Activated CD4-positive, alpha-beta T cell treated with anti-CD3 and anti-CD28 coated beads, Interleukin-2, amount 50 U/mL, for 24 hours (primary cell): ENCODE measurements at places on chromosomes 6 and 20.

- no peak for DNase-seq
Measured at GRCh38 chr6:8014947-8015346, 49.2 kb downstream of the BLOC1S5 start.

DNA sequence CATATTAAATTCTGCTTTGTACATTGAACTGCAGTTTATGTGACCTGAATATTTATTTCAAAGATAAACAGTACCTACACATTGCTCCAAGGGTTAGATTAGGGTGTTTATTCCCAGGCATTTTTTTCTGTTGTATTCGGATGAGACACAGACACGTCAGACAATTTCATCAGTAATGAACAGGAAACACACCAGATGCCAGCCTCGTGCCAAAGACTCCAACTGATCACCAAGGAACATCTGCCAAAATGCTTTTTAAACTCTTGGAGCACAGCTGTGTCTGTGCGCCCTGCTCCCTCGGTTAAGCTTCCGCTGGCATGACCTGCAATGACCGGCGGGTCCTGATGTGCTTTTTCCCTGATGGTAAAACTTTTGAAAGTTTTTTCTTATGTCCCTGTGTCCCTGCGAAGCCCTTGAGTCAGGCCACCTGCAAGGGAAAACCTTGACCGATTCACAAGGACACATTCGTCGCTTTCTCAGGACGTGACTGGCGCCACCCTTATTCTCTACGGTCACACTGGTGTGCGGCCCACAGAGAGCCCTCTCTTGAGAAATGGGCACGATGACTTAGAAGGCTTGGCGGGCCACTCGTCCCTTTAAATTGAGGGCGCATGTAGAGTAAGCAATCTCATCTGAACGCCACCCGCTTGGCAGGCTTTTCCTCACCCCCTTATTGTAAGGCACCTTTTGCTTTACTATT is 173.9 kb downstream of the QKI start:
- no peak for DNase-seq

DNA sequence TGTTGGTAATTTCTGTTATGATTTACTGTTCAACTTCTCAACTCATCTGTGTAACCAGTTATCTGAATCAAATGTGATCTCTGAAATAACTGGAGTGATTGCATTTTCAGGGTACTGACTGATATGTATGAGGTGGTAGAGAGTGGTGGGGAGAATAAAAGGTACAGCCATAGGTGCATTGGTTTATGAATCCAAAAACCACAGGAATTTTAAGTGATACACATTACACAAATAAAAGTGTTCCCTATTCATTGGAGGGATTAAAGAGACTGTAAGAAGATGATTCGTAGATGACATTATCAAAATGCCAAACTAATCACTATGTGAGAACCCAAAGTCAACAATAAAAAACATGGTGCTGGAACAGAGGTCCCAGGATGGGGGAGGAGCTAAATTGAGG is 158.7 kb upstream of the RSPO3 start:
- DNase-seq = no peak

GRCh38 chr20:25573288-25574251 is 11.8 kb downstream of the NINL start:
- DNase-seq = no peak

- no peak for DNase-seq
Measured at GRCh38 chr6:10633216-10633615, 61.2 kb downstream of the C6orf52 start.

DNA sequence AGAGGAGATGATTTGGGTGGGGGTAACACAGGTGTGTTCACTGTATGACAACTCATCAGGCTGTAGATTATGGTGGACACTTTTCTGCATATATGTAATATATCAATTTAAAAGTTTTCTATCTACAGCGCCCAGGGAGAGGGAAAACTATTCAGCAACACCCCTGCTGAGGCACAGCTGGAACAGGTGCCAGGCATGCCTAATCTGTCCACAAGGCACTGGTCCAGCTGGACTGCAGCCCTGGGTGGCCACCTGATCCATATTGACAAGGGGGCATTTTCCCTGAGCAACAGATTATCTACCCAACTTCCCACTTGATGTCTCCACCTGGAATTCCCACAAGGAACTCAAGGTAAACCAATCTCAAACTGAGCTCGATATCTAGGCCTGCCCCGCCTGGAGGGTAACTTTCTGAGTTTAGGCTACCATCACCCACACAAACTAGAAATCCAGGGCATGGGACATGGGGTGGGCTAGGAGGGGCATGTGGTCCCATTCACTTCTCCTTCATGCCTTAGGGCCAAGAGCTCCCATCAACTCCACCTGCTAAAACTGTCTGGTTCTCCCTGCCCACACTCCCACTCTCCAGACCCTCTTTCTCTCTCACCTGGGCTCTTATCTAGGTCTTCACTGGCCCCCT is 4.6 kb downstream of the SLC22A16 start:
- no peak for DNase-seq

DNA sequence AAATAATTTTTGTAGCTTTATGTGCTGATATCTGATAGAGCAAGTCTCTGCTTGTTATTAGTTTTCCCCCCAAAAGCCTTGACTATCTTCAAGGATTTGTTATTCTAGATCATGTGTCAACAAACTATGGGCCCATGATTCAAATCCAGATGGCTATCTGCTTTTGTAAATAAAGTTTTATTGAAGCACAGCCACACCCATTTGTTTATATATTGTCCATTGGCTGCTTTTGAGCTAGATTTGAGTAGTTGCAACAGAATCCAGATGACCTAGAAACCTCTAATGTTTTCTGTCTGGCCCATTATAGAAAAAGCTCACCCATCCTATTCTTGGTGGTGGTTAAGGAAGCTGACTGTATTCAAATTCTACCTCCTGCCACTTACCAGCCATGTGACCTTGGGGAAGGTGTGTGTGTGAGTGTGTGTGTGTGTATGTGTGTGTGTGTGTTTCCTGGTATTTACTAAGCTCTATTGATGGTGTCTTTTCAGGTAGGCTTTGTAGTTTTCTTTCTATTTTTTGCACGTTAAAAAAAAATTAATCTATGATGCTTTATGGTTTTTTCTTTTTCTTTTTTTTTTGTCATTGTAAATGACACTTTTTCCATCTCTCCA is 1.3 kb upstream of the GTSF1L start:
- DNase-seq = no peak

- DNase-seq = no peak
Measured at GRCh38 chr6:112179631-112180030, 74.7 kb downstream of the LAMA4 start.

- DNase-seq = no peak
Measured at GRCh38 chr20:24894488-24894887, 54.6 kb upstream of the CST7 start.

GRCh38 chr6:1379017-1379787 is 10.2 kb upstream of the FOXF2 start:
- no peak for DNase-seq

GRCh38 chr6:26097268-26097875 is 10.1 kb downstream of the HFE start:
- DNase-seq = peak; percentile 41

GRCh38 chr6:18596531-18596835 is 209.3 kb downstream of the RNF144B start:
- DNase-seq = no peak

DNA sequence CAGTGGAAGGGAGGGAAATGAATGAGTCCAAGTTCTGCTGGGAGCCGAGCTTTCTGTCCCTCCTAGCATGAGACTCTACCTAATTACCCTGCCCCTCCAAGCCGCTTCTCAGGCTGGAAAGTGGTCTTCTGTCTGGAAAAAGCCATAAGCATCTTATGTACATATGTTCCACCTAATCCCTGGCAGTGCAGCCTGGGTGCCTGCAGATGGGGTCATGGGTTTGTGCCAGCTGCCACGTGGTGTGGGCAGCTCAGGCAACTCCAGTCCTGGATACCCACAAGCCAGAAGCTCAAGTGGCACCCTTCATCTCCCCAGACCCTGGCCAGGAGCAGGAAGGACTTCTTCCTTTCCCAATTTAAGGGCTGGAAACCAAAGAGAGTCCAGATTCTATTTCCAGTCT is 253.1 kb downstream of the LY86 start:
- DNase-seq = no peak

DNA sequence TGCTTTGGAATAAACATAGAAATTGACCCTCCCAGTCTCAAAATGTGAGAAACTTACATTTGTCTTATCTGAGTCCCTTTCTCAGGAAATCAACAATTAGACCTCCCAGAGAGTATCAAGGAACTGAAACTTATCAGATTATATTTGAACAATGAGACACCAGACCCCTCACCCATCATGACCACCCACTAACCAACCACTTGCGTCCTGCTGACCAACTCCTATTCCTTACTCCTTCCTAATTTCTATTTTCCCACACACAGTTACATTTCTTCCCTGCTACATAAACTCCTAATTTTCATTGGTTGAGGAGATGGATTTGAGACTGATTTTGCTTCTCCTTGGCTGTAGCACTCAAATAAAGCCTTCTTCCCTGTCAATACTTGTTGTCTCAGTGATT is 97.9 kb downstream of the TPBG start:
- DNase-seq = no peak

- peak; percentile 9 for DNase-seq
Measured at GRCh38 chr6:56851541-56852259, 103.2 kb upstream of the BEND6 start.

DNA sequence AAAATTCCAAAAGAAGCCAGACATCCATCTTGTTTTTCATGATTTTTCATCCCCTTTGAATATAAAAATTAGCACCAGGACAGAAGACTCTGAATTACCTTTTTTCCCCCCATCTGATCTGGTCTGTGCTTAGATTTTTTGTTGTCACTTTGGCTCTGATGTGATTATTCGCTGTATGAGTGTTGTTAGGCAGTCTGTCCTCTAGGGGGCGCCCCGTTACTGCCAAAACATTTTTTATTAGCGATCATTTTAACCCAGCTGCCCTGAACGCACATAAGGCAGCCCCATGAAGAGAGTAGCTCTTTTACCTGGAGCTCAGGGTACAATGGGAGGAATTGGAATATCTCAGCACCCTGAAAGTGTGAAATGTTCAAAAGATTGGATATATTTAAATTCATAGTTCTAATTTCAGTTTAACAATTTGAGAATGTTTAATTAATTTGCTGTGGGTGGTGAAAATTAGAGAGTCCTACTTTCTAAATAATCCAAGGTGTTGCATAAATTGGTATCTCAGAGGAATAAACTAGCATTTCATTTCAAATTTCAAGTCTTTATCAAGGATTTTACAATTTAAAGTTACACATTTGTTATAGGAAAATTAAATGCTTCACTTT is 60.8 kb downstream of the PRPH2 start:
- peak; percentile 76 for DNase-seq

DNA sequence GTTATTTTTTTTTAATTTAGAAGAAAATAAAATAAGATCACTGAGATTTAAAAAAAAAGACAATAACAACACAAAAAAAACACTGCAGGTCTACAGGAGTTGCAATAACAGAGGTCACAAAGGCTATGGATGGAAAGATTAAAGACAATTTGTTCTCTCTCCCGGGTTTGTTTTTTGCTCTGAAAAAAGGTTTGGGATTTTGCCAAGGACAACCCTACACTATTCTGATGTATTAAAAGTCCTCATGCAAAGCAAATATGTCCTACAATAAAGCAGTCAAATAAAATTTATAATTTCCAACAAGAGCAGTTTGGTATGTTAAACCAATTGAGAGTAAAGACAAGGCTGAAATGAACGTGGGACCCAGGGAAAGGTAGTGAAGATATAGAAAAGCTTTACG is 55.6 kb downstream of the PTPRK start:
- DNase-seq = no peak

- no peak for DNase-seq
Measured at GRCh38 chr6:66628917-66629316, 921.9 kb upstream of the EYS start.

GRCh38 chr6:155085582-155086257 is 90.6 kb downstream of the TIAM2 start:
- no peak for DNase-seq

DNA sequence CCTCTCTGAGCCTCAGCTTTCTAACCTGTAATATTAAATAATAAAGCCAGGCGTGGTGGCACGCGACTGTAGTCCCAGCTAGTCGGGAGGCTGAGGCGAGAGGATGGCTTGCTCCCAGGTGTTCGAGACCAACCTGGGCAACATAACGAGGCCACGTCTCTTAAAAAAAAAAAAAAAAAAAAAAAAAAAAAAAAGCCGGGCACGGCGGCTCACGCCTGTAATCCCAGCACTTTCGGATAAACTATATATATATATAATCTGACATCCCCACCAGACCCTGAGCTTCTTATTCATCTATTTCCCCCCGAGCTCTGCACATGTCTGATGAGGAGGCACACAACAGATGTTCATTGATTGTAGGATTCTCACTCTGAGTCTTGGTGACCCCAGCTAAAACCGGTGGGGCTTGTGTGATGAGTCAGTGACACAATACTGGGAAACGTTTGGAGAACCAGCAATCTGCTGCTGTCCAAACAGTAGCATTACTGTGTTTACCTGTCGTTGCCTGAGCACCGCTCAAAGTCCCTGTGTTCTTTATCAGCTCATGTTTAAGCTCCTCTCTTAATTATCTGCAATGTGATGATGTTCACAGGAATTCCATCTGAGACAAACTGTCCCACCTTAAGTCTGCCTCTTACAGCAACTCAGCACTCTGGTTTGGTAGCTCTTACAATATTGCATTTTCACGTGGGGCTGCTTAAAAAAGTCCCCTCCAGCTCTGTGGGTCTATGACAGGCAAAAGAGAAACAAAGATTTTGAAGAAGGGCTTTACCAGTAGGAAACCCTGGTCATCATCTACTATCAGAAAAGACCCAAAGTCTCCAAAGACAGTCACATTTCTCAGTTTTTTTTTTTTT is 1.0 kb upstream of the SPATA2 start:
- no peak for DNase-seq
